ENCODE measurements at places on chromosomes 2 and 18.
A peak's percentile ranks its signal among the peaks of the same experiment; 100 is the strongest.

GRCh38 chr2:180987146-180987545, 6.7 kb downstream of the UBE2E3 start:
- no peak for DNase-seq

GRCh38 chr2:1162768-1163584, 212.3 kb downstream of the SNTG2 start:
- DNase-seq, result no peak

DNA sequence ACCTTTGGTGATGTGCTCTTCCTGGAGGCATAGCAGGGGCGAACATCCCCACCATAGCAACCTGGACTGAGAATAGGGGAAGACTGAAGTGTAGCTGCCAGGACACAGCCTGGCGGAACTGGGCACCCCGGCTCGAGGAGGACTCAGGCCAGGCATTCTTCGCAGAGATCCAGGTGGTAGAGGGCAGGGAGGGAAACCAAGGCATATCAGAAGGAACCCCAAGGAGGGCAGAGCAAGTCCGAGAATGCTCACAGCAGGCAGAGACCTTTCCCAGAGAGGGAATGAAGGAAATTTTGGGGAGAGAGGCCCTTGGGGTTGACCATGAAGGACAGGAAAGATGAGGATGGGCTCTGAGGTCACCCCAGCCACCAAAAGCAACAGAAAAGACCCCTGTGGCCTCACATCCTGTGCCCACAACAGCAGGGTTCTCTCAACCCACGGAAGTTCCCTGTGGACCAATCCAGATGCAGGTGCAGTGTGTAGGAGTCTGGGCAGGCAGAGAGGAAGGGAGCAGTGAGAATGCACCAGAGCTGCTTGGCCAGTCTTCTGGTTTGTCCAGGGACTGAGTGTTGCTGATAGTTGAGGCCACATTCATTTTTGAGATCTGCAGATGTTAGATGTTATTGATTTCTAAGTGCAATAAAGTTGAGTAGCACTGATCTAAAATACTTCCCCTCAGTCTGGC, 136.9 kb downstream of the PXDN start:
- DNase-seq, result no peak

- peak; percentile 52 for DNase-seq
Observed at GRCh38 chr2:179917272-179917671, 55.9 kb upstream of the ZNF385B start.

- no peak for DNase-seq
Observed at GRCh38 chr2:175688243-175688642, 313.8 kb downstream of the LNPK start.

Data from AG08396 (cell line).